ENCODE measurements at places on chromosomes 2 and 18. TPM values are rescaled to one million over a fixed set of nuclear protein-coding genes. Genes with fewer than 3 reads are reported as not detected.
A peak's percentile ranks its signal among the peaks of the same experiment; 100 is the strongest.

- peak; percentile 70 for DNase-seq
Measured at GRCh38 chr2:200483729-200484198, 26.1 kb downstream of the KCTD18 start.

GRCh38 chr2:67251741-67252140, 145.4 kb upstream of the ETAA1 start:
- DNase-seq: no peak

- DNase-seq: no peak
Measured at GRCh38 chr18:27225947-27226481, 40.9 kb upstream of the CHST9 start.

GRCh38 chr18:59050661-59051057, 89.0 kb upstream of the SEC11C start:
- DNase-seq: no peak

GRCh38 chr18:26190506-26190905, 35.7 kb upstream of the TAF4B start:
- DNase-seq: no peak

ATG16L1 gene
- total RNA-seq: 45.0 TPM

GRCh38 chr2:201572846-201573508, 70.3 kb downstream of the TMEM237 start:
- no peak for DNase-seq

CSRNP3 gene
- total RNA-seq: 0.86 TPM

DNA sequence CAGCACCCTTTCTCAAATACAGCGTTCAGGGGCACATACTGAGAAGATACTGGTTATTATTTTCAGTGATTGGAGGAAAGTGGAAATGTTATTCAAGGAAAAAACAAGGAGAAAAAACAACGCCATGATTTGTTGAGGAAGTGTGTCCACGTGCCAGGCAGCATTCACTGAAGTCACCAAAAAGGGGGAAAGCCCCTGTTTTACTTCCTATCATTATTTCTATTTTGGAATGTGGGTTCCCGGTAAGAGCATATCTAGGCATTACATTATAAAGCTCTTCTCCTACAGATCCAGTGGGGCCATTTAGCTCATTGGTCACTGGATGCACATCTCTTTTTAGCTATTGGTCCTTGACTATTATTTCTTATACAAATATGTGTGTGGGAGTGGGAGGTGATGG, 518.7 kb downstream of the TXNL1 start:
- DNase-seq: no peak

GRCh38 chr18:22193466-22193865, 24.1 kb downstream of the GATA6 start:
- no peak for DNase-seq

GRCh38 chr2:188119112-188119838, 172.4 kb upstream of the GULP1 start:
- no peak for DNase-seq

VIT gene
- total RNA-seq: not detected

DNA sequence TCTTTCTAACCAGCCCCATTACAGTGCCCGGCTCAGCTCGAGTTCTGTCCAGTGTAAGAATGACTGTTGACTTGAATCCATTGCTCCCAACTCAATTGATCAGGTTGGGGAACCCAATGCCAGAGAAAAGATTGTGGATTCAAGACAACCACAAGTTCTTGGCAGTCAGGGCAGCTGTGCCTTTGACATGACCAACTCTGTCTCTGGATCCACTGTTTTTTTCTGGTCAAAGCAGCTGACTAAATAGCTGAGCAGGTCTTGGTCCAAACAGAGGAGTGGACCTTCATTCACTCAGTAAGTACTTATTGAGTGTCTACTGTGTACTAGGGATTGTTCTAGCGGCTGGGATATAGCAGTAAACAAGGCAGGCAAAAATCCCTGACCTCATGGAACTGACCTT, 6.3 kb upstream of the ATOH8 start:
- no peak for DNase-seq

PROM2 gene
- 24.7 TPM for total RNA-seq

- DNase-seq: no peak
Measured at GRCh38 chr2:196500686-196501431, 138.7 kb upstream of the CCDC150 start.

- DNase-seq: no peak
Measured at GRCh38 chr2:148531235-148531634, 113.3 kb upstream of the EPC2 start.

MARCHF7 gene
- total RNA-seq: 81.9 TPM

DNA sequence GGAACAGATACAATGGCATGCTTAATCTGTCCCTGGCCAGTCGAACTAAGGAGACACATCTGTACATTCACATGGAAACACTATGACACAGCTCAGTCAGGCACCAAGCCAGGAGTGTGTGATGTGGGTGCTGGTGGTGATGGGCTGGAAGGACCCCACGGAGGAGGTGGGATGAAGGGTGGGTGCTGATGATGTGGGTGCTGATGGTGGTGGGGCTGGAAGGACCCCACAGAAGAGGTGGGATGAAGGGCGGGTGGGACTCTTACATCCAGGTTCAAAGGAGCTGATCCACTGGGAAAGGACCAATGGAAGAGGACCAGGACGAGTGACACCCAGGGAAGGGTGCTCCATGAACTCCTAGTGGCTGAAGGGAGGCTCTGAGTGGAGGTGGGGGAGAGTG, 34.8 kb upstream of the ACAA2 start:
- DNase-seq: no peak

GRCh38 chr2:235493775-235494715, at the start of gene AGAP1:
Gene AGAP1 (plus strand): TSS chr2:235494043.
- DNase-seq: peak; percentile 95

- no peak for DNase-seq
Measured at GRCh38 chr2:236915726-236916125, 170.0 kb upstream of the COPS8 start.

- no peak for DNase-seq
Measured at GRCh38 chr2:120879431-120880295, 144.0 kb downstream of the GLI2 start.
